ENCODE measurements at places on chromosomes 1 and 21.

DNA sequence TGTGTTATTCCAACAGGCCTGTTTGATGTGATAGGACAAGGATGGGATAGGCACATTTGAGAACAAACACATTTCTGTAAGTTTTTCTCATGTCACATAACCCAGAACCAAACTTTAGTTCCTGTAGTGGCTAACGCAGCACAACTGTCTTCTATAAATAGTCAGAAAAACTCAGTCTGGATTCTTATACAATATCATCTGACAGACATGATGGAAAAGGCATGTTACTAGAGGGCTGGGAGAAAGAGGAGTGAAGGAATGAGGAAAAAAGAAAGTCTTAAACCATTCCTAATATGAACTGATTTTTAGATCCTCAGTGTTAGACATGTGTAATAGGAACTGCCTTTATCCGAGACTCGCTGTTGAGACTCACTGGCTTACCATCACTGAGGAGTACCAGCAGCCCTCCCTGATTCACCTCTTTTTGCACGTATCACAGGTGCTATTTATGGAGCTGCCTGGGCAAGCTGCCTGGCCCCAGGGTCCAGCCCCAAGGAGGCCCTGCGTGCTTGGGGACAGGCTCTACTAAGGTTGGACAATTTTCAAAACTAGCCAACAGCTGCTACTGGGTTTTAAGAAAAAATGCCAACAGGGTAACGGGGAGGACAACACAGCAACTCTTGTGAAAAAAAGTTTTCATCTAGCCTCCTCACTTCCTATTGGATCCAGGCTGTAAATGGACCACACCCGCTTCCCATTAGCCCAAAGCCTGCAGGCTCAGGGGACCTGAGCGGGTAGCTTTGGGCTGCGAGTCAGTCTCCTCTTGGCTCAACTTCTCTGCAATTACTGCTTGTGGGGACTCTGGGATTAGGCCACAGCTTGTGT is 30.7 kb upstream of the SERBP1 start:
- no peak for DNase-seq

- no peak for DNase-seq
These were observed 11.5 kb downstream of the ACADM start for GRCh38 chr1:75736016-75736415.

DNA sequence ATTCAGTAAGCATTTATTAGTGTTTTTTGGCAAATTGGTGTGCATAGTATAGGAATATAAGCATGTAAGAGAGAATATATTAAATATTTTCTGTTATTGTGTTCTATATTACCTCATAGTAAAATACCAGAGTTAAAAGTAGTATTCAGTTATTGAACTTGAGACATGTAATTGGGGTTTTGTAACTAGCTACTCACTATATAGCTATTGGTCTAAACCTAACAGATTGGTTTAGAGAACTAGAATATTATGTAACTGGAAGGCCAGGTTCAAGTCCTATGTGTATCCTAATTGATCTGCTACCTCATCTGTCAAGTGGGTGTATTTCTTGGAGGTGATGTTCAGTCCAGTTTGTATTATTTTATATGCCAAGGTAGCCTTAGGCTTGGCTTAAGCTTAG is 26.3 kb downstream of the CLIC4 start:
- DNase-seq: no peak

DNA sequence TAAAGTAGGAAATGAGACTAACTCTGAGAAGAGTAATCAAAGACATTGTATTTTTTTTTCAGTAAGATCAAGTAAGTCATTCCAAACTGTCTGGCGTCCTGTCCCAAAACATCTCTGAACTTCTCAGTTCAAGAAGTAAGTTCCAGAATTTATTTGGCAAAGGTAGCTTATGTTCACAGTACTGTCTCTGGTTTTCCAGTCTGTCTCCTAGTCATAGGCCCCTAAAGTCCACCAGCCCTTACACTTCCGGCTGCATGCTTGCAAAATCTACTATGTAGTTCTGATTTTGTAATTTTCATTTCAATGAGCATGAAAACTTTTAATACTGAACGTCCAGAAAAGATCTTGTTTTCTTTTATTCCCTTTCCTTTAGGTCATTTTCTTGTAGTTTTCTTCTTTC is 61.4 kb upstream of the S1PR1 start:
- DNase-seq: no peak

GRCh38 chr1:80457409-80457808 is 1343.3 kb upstream of the ADGRL2 start:
- no peak for DNase-seq

- no peak for DNase-seq
These were observed 13.7 kb downstream of the MTHFR start for GRCh38 chr1:11792106-11792505.
